ENCODE measurements at places on chromosomes 6 and 20. TPM values are rescaled to one million over a fixed set of nuclear protein-coding genes. Genes with fewer than 3 reads are reported as not detected.

DNA sequence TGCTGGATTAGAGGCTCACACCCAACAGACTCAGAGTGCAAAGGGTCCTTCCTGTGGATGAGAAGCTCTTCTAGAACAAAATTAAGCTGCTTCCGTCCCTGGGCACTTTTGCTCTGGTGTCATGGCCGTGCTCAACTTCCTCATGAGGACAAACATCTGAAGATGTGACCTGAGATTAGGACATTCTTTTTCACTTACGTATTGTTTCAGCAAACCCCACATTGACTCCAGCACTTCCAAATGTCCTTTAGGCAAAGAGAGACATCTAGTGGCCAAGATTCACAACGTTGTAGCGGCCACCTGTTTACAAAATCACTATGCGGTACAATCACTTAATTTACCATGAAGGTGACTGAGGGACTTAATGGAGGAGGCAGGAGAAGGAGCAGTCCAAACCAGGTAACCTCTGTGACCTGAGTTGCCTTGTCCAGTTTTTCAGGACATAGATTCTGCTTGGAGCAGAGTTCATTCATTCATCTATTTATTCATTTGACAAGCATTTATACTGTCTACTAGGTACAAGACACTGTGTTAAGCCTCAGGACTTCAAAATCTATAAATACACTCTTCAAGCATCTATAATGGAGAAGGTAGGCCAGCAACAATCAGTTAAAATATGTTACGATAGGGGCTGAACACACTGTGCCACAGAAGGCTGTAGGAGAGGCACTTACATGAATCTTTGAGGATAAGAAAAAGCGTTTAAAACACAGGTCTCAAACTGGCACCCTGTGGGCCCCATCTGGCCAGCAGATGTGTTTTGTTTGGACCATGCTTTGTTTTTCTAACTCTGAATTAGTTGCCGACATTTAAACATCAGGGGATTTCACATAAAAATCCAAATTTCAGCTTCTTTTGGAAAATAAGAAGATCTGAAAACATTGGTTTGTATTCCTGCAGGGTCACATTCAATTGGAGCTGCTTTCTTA is 5.6 kb upstream of the ADGRF1 start:
- H3K36me3 ChIP-seq, result no peaks in the 10 kb centered on the region
- H3K27ac ChIP-seq, result no peak overlapping the region
- peaks cover 2% of the 10 kb centered on the region for H3K4me1 ChIP-seq
- DNase-seq, result peak; percentile 33
- peaks cover 5% of the 10 kb centered on the region for H3K27me3 ChIP-seq

GRCh38 chr6:1313767-1314503 is 2.0 kb downstream of the FOXQ1 start:
- no peak overlapping the region for H3K4me3 ChIP-seq
- H3K36me3 ChIP-seq, result no peaks in the 10 kb centered on the region
- H3K27ac ChIP-seq, result no peak overlapping the region
- H3K4me1 ChIP-seq, result no peaks in the 10 kb centered on the region
- H3K27me3 ChIP-seq, result peaks cover 64% of the 10 kb centered on the region

DNA sequence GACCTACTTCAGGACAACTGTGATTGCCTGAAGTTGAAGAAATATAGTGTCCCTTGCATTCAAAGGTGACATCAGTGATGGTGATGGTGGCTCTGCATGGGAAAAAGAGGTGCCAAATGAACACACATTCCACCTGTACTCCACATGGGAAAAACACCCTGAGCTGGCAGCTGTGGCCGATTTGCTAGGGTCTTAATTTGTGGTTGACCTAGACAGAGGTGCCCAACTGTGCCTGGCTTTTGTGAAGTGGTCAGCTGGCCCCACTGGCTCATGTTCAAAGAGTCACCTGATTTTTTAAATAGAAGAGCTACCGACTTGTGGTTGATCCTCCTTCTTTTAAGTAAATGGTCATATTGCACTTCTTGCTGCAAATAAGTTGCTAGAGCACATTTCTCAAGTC is 7.6 kb upstream of the GCNT2 start:
- H3K4me1 ChIP-seq, result no peaks in the 10 kb centered on the region
- no peaks in the 10 kb centered on the region for H3K36me3 ChIP-seq
- no peak overlapping the region for H3K4me3 ChIP-seq
- no peaks in the 10 kb centered on the region for H3K27me3 ChIP-seq

HLA-DRB5 gene
- polyA plus RNA-seq, result not detected

MOG gene
- not detected for polyA plus RNA-seq
